Fibroblast of mammary gland (primary cell): ENCODE measurements at places on chromosomes 4 and X.

DNA sequence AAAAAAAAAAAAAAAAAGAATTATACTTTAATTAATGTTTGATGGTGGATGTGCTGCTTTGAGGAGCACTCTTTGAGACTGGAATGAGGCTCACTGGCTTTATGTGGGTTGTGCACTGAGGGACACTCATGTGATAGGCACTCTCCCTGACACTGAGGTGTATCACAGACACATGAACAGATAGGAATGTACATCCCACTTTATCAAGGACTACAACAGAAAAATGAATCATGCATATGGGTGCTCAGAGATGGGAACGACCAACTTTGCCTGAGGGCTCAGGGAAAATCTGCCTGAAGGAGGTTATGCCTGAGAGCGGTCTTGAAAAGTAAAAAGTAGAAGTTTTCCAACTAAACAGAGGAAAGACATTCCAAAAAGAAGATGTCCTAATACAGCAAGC lies 97.7 kb upstream of the RBPJ start:
- DNase-seq = peak; percentile 39

GRCh38 chr4:57445686-57446085 lies 335.5 kb upstream of the IGFBP7 start:
- no peak for DNase-seq

DNA sequence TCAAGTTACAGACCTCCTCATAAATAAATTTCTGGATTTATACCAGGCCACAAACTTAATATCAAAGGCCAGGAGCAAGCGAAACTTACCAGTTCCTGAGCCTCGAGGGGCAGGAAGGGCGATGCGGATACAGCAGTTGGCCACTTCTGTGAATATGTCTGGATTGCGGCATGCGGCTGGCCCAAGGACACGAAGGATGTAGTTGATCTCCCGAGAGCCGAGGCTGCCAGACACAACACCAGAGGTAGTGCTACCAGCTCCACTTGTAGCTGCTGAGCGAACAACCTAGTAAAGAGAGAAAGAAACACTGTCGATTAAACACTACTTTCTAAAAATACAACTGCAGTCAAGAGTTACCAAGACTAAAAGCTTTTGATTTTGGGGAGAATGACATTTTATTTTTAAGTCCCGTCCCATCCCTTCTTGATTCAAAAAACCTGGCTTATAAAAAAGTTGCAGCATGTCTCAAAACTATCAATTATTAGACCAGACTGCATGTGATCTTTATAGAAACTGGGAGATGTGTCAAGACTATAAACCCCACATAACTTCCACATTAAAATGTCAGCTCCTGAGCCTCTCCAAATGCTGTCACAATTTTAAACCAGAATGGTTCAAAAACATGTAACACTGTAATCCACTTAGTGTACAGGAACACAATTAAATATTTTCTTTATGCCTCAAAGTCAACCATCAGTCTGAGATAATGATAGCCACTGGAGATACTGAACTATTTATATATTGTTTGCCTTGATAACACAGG lies 105.6 kb downstream of the HUWE1 start:
- no peak for DNase-seq

- DNase-seq = no peak
These were observed 98.1 kb upstream of the EGFL6 start for GRCh38 chrX:13471269-13471668.
